ENCODE measurements at places on chromosomes 3 and 15.

GRCh38 chr3:42308651-42309050, 42.7 kb upstream of the CCK start:
- no peak for DNase-seq

DNA sequence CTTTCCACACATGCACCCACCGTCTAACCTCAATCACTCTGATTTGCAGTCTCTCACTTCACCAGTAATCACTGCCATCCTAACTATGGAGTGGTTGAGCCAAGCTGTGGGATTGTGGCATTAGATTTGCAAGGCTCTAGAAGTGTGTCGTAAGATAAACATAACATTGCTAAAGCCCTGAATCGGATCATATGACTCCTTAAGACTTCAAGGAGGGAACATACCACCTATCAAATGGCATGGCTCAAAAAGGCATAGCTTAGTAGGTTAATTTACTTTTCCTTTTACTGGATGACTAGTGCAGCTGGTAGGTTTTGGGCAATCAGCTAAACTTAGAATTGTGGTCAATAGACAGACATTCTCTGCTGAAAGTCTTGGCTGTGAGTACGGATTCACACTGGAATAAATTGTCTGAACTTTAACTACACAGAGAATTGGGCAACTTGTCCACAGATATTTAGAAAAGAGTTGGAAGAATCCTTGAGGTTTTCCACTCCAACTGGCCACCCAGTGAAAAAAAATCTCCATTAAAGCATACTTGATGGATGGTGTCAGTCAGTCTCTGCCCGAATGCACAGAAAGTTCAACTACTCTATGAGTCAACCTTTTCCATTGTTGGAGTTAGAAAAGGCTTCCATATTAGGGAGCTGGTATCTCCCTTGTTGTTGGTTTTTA, 476.7 kb upstream of the CBLB start:
- DNase-seq: no peak

DNA sequence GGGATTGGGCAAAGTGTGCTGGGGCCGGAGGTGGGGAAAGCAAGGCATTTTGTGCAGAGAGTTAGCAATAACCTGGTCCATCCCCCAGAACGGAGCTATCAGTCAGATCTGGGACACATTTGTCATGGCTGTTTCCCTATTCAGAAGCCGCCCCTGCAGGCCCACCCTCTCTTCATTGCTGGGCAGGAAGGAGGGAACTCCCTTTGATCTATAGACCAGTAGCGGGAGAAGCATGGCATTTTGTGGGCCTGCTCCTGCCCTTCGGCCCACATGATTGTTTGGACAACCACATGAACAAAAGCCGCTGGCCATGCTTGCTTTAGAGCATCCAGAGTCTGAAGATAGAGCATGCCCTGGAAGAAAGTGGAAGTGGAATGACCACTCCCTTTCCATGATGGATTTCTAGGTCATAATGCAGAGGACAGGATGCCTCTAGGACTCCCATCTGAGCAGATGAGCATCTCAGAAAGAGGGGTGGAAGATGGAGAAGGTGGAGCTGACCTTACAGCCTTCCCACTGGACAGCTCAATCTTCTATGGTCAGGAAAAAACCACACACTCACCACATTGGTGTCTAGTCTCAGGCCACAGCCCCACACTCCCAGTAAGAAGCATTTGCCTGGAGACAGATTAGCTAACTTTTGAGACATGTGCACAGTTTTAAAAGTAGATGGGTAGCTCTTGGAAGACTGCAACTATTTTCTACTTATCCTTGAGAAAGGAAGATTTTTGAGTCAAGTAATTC, 11.9 kb upstream of the LRTM1 start:
- DNase-seq: no peak

GRCh38 chr3:182957676-182958266, 22.6 kb downstream of the DCUN1D1 start:
- DNase-seq: no peak

DNA sequence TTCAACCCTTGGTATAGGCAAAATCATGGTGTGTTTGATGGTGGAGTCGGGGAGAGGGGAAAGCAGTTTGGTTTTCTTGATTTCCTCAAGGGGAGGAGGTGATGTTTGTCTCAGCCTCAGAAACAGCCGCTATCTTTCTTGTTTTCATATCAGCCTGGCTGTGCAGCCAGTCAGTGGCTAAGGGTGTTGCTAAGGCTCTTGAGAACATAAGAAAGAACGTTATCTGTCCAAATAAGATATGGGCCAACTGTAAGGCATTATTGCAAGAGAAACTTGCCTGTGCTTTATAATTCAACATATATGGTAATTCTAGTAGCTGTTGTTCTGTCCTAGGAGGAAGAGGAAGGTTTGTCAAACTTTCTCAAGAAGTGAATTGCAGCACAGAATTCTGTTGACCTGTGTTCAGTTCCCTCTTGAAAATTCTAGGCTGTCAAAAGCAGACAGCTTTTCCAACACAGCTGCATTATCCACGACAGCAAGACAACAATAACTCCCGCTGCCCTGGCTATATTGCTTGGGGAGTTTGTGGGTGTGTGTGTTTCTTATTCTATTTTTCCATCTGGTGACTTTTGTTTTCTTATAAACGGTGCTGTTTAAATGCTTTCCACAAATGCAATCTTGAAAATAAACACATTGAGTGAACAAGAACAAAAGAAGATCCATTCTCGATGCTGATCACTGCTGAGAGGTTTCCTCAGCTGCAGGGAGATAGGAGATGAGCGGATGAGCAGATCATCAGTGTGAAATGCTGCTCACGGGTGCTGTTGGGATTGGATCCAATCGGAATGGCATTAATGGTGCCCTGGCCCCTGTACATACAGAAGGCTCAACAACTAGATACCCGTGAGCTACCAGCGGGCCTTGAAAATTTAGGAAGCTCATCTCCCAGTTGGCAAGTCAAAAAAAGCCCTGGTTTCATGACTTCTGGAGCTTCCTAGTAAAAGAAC, 90.8 kb upstream of the TNFAIP8L3 start:
- DNase-seq: no peak

GRCh38 chr3:13414040-13414729, 5.9 kb downstream of the NUP210 start:
- DNase-seq: no peak

DNA sequence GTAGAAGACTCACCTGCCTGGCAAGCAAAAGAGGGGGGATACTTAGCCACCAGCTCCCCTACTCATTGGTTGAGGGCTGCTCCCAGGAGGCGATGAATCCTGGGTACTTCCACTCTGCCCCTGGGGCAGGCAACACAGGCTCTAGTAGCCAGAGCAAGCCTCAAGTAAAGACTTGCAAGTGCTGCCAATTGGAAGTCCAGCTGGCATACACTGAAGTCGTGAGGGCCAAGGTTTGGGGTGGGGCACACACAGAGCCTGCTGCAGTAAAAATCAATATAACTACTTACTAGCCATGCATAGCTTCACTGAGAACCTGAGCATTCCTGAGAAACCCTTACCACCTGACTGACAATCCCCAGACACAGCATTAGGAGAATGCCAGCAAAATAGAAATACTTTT, 123.0 kb upstream of the EIF1B start:
- DNase-seq: no peak

- no peak for DNase-seq
Observed at GRCh38 chr3:108528459-108529252, 18.3 kb upstream of the MYH15 start.

- no peak for DNase-seq
Observed at GRCh38 chr15:38647683-38648082, 83.1 kb upstream of the RASGRP1 start.

GRCh38 chr15:89814112-89814742, 425 bp downstream of the ANPEP start:
- DNase-seq: no peak

GRCh38 chr15:47485419-47485818, 231.9 kb upstream of the SEMA6D start:
- no peak for DNase-seq

DNA sequence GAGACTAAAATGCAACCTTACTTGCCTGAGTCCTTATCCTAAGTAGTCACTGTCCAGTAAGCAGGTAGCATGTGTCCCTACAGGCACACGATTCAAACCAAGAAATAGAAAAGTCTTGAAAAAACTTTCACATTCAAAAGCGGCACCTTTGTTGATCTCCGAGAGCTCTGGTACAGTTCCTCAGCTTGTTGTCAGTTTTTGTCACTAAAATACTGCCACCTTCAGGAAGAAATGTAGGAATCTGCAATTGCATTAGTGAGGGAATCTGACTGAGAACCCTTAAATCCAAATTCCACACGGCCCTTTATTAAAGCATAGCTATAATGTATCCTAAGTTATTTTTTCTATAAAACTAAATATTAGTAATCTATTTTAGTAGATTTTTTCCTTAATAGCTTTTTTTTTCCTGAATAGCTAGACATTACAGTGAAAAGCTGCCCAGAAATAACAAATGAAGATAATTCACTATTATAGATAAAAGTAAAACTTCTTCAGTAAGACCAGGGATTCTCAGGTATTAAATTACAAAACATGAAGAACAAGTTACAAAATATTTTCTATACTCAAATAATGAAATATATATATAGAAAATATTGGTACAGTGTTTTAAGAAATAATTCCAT, 44.0 kb downstream of the CCDC54 start:
- no peak for DNase-seq

GRCh38 chr3:144380849-144381248, 409.2 kb downstream of the DIPK2A start:
- no peak for DNase-seq

DNA sequence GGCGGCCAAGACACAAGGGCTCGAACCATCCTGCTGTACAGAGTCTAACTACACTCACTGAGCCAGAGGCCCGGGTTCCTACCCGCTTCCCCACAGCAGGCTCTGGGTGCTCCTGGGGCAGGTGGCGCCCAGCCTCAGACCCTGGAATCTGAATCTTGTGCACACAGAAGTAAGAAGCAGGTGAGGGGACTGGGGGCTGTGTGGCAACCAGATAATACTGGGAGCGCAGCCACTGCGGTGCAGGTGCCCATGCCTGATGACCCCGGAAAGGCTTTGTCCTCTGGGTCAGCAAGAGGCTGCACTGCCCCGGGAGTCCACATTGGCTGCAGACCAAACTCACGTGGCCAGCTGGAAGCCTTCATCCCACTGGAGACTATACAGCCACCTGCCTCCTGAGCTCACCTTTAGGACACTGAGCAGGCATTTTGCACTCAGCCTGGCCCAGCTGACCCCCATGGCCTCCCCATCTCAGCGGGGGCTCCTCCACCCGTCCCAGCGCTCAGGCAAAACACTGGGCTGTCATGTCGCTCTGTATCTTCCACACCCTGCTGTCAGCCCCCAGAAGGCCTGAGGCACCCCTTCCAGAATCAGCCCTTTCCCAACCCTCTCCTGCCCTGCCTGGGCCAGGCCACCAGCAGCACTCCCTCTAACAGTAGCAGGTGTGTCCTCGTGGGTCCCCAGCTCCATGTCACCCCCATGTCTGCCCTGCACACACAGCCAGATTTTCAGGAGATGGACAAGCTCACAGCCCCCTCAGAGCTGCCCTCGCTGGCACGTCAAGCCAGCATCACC, 101.0 kb upstream of the IQSEC1 start:
- no peak for DNase-seq

- no peak for DNase-seq
Observed at GRCh38 chr3:11558002-11558401, 85.7 kb downstream of the VGLL4 start.

- DNase-seq: no peak
Observed at GRCh38 chr3:55675478-55675877, 188.4 kb upstream of the WNT5A start.

DNA sequence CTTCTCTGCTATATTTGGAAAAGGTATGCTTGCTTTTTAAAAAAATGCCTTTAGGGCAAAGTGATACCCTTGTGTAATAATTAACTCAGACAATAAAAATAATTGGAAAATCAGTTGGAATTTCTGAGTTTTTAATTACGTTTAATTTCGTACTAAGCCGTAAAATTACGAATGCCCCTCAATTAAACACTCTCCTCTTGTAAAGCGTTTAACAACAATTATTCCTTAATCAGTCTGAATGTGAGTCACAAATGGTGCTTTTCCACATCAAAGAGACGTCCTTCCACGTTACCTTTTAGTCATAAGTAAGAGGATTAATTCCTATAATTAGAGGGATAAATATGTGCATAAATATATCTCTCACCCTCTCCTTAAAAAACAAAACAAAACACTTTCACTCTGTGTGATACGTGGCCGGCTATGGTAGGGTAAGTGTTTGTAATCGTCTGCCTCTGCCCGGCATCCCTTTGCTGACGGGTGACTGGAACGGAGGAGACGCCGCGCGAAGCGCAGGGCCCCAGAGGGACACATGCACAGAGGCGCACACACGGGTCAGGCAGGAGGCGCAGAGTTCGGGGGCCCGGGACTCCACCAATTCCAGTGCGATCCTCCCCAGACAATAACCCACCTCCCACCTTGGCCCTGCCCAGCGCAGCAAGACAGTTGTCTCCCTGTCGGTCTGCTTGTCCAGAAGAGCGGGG, 9.7 kb upstream of the MEIS2 start:
- no peak for DNase-seq

- no peak for DNase-seq
Observed at GRCh38 chr3:110687138-110687537, 384.5 kb upstream of the NECTIN3 start.

- DNase-seq: no peak
Observed at GRCh38 chr15:38252481-38253350, at the start of gene SPRED1. Gene SPRED1, plus strand, starts transcription at chr15:38252836. Its CDS starts 350 bp downstream, at chr15:38253186.

- DNase-seq: no peak
Observed at GRCh38 chr15:89774492-89774891, 1.6 kb upstream of the MESP2 start.
